ENCODE measurements at places on chromosomes 13 and 19.

GRCh38 chr13:39821977-39822376 lies 166.5 kb downstream of the COG6 start:
- no peak for DNase-seq

- no peak for DNase-seq
These were observed 140.9 kb downstream of the TBC1D4 start for GRCh38 chr13:75341028-75341427.

DNA sequence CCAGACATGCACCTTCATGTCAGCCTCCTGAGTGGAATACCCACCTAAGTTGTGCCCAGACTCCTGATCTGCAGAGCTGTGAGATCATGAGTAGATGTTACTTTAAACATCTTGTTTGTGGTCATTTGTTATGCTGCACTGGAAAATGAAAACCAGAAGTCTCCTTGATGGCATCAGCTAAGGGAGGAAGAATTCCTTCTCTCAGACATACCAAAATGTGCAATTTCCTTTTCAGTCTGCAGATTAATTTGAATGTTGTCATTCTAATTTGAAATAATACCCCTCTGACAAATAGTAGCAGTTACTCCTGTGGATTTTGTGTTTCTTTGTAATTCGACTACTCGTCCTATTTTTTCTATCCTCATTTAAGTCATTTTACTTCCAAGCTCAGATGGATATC lies 59.3 kb downstream of the ITGBL1 start:
- DNase-seq = no peak

DNA sequence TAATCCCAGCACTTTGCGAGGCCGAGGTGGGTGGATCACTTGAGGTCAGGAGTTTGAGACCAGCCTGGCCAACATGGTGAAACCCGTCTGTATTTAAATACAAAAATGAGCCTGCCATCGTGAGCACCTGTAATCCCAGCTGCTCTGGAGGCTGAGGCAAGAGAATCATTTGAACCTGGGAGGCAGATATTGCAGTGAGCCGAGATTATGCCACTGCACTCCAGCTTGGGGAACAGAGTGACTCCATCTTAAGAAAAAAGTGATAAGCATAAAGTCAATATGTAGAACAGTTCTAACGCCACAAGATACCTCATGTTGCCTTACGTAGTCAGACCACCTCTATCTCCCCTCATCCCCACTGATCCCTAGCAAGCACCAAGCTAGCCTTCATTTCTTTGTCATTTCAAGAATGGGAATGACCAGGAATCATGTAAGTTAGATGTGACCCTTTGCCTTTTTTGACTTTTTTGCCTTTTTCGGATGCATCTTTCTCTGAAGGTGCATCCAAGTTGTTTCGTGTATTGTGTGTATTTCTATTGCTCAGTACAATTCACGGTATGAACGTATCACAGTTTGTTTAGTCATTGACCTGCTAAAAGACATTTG lies 6.4 kb downstream of the RPL21 start:
- no peak for DNase-seq

- DNase-seq = no peak
These were observed 462.2 kb downstream of the TSHZ3 start for GRCh38 chr19:30887042-30887441.

DNA sequence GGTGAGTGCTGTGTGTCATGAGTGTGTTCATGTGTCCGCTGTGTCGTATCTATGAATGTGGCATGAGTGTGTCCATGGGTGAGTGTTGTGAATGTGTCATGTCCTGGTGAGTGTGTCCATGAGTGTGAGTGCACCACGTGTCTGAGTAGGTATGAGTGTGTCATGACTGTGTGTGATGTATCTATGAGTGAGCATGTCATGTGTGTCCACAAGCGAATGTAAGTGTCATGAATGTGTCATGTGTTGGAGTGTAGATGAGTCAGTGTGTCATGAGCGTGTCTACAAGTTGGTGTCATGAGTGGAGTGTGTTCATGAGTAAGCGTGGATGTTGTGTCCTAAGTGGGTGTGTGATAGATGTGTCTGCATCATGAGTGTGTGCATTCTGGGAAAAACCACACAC lies 129.4 kb downstream of the TUBA3C start:
- DNase-seq = no peak

- no peak for DNase-seq
These were observed 10.2 kb downstream of the OR2Z1 start for GRCh38 chr19:8731428-8732169.

Measured in cortex of kidney (tissue), 1 donor.